CD8-positive, alpha-beta memory T cell (primary cell): ENCODE measurements at places on chromosomes 5 and 9. TPM values are rescaled to one million over a fixed set of nuclear protein-coding genes. Genes with fewer than 3 reads are reported as not detected.

The PCDHA1 gene
- not detected for total RNA-seq

The PLEKHG4B gene
- total RNA-seq = not detected

The FSD1L gene
- total RNA-seq = 3.8 TPM

The DRD1 gene
- total RNA-seq = not detected

The TCF7 gene
- total RNA-seq = 85.2 TPM

The PKD2L2 gene
- total RNA-seq = not detected

The ELAVL2 gene
- total RNA-seq = not detected

The SPATA31A3 gene
- not detected for total RNA-seq

The RIGI gene
- 5.9 TPM for total RNA-seq

The S1PR3 gene
- total RNA-seq = 0.80 TPM

The PCDHGB1 gene
- total RNA-seq = not detected

The NSG2 gene
- not detected for total RNA-seq

The STPG3 gene
- 0.27 TPM for total RNA-seq

The PPP2R2B gene
- total RNA-seq = 2.3 TPM

The PCDHGA9 gene
- total RNA-seq = not detected

The C7 gene
- total RNA-seq = not detected

GRCh38 chr9:129131300-129132145 is 20.3 kb downstream of the PTPA start:
- DNase-seq = peak; percentile 87

GRCh38 chr5:157324237-157324636 is 58.3 kb downstream of the CYFIP2 start:
- DNase-seq = no peak

DNA sequence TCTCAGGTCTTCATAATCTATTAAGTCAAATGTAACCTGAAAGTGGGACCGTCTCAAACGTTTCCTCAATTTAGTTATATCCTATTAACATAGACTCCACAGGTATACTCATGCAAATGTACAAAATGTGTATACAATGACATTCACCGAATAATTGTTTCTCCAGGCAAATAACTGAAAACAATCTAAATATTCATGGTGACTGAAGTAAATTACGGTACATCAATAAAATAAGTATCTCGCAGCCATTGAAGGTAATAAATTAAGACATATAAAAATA is 482 bp downstream of the IARS1 start:
- no peak for DNase-seq

- DNase-seq = no peak
These were observed 7.5 kb downstream of the KIAA1958 start for GRCh38 chr9:112494153-112494552.

DNA sequence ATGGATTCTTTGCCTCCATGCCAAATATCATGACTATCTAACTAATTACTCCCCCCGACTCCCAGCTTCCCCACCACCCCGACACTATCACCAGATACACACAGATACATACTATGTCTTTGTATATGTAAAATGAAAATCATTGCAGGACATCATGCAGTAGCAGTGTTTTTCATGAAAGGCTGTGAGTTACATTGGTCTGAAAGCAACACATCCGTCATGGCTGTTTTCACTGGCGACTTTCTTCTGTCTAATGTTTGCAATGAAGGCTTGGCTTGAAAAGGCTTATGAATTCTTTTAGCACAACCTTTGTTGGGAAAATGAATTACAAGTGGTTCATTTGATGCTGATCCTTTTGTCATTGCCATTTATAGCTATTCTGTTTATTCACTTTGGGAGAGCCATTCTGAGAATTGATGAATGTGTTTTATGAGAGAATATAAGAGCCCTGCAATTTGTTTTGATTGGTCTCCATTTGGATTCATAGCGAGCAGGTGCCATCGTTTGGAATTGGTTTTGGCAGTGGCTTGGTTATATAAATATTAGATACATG is 103.4 kb downstream of the PIP5K1B start:
- DNase-seq = no peak

GRCh38 chr9:90909225-90909624 is 107.6 kb downstream of the SYK start:
- no peak for DNase-seq

DNA sequence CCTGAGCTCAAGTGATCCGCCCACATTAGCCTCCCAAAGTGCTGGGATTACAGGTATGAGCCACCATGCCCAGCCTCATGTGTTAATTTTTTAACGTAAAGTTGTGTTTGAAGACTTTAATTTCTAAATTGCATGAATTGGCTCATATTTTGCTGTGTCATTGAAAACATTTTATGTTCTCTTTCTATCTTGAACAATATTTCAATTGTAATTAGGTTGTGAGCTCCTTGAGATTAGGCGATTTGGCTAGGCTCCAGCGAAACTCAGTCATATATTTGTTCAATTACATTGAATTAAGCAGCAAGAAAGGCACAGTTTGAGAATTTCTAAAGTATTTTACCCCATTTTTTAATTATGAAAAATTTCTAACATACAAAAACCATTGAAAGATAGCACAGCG is 34.0 kb downstream of the GAPVD1 start:
- DNase-seq = no peak

DNA sequence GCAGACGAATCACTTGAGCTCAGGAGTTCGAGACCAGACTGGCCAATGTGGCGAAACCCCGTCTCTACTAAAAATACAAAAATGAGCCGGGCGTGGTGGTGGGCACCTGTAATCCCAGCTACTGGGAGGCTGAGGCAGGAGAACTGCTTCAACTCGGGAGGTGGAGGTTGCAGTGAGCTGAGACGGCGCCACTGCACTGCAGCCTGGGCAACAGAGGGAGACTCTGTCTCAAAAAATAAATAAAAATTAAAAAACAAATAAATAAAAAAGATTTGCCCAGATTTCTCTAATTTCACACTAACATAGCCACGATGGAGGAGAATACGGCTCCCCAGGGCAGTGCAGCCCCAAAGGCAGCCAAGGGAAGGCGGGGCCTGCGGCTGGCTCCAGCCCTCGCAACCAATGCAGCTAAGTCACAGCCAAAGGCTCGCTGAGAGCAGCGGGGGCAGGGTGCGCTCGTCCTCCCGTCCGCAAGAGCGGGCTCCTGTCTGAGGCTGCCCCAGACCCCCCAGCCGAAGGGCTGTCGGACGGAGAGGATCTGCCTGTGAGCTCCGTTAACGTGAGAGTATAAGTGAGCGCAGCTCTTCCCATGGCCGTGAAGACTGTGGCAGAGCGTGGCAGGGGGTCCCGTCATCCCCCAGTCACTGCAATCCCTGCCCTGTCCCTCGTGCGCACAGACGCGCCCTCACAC is 43.5 kb downstream of the SLC12A7 start:
- no peak for DNase-seq

- DNase-seq = no peak
These were observed 117.8 kb downstream of the ERCC6L2 start for GRCh38 chr9:95993337-95993736.

DNA sequence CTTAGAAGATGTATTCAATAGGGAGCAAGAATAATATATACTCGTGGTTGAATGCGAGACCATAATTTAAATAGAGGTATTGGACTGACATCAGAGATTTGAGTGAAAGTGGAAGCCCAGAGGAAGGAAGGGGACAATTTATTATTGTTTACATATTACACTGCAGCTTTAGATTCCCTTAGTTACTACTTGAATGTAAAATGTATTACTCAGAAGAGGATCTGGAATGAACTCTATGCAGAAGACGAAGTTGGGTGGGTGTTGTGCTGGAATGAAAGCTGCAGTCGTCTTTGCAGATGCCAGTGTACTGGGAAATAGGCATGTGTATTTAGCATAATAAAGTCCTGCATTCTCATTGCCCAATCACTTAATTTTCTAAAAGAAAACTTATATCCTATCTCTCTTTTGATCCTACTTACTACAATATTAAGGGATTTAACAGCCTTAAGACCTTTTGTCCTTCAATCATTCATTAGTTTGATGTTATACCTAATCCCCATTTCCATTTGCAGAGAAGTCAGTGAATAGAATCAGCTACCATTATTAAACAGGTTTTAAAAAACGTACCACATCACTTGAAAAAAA is 570.7 kb upstream of the WWC1 start:
- no peak for DNase-seq

- no peak for DNase-seq
These were observed 614.5 kb downstream of the HINT1 start for GRCh38 chr5:130550562-130550928.

DNA sequence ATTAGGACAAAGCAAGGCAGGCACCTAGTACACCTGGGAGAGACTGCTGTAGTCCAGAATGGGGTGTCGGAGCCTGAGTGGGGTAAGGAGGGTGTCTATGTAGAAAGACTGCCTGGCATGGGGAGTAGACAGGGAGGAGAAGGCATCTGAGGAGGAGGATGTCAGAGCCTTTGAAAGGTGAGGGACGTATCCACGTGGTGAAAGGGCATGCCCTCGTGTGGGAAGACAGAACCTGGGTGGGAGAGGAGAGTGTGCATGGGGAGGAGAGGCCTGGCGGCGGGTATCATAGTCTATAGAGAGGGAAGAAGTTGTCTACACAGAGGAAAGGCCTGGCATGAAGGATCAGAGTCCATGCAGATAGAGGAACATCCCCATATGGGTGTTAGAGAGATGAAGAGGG is 91.8 kb downstream of the NDFIP1 start:
- DNase-seq = no peak

DNA sequence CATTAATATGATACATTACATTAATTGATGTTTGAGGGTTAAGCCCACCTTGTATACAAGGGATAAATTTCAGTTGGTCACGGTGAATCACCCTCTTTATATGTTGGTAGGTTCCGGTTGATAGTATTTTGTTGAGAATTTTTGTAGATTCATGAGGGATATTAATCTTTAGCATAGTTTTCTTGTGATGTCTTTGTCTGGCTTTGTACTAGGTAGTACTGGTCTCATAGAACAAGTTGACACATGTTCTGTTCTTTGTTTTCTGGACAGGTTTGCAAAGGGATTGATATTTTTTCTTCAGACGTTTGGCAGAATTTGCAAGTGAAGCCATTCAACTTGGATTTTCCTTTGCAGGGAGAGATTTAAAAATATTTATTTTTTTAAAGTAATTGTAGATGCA is 49.1 kb upstream of the CLK4 start:
- no peak for DNase-seq

DNA sequence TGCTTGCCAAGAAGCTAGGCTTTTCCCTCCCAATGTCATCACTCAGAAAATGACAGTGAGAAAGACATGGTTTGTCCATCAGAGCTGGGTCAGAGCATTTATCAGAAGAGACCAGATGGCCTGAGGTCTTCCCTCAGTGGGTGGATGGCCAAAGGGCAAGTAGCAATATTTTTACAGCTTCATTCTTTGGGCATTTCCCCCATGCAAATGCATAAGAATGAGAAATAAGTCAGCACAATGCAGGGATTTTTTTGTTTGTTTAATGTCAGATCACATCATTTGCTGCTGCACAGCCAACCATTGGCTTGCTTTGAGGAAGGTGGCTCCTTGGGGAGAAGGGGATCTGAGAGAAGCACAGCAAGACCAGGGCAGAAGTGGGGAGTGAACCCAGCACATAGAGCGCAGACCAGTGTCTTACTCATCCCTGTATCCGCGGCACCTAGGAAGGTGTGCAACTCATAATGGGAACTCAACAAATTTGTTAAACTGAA is 209.6 kb downstream of the SEMA6A start:
- no peak for DNase-seq

DNA sequence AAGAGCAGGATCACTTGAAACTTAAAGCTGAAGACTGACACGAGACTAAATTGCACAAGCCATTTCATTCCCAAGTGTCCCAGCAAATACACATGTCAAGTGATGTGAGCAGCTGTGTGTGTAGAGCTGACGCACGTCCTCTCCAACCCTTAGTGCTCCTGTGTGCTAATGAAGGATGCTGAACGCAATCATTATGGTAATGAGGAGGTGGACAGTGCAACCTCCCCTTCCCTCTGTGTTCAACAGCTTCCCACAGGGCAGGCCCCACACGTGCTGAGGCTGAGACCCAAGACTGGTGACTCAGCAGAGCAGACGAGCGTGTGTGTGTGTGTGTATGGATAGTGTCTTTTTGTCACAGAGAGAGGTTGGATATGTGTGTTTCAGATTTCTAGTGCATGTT is 702.1 kb downstream of the SEMA5A start:
- no peak for DNase-seq

DNA sequence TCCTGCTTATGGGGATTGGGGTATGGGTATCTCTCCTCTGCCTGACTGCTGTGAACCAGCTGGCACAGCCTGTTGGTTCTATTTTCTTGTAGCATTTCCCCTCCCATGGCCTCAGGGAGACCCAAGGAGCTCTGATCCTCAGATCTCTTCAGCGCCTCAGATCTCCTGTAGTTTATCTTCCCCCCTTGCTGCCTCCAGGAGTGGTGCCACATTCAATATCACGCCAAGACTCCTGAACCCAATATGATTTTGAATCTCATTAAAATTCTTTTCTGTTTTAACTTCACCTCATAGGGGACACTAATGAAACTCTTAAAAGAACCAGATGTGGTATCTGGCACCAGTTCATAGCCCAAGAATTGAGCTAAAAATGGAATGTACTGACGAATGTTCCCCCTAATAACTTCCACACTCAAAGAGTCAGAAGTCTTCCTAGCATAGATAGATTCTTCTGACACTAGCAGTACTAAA is 59.6 kb upstream of the LIFR start:
- no peak for DNase-seq

GRCh38 chr9:130462685-130463540 is 18.2 kb downstream of the ASS1 start:
- DNase-seq = no peak

DNA sequence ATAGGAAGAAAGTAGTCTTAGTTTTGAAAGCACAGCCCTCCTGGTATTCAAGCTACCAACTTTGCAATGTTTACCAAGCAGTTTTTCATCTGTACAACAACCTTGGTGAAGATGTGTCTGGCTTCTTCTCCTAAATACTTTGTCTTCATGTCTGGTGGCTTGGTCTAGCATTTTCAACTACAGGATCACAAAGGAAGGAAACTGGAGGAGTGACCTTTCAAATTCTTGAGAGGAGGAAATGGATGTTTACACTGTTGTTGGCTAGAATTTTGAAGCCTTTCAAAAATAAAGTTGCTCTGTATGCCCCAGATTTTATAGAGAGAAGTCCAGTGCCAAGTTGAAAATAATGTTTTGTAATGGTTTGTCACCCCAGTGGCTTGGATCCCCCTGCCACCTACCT is 16.3 kb downstream of the PAM start:
- DNase-seq = no peak

GRCh38 chr9:76405868-76406267 is 11.6 kb upstream of the RFK start:
- no peak for DNase-seq

GRCh38 chr9:23319092-23319491 is 506.9 kb downstream of the ELAVL2 start:
- no peak for DNase-seq

- no peak for DNase-seq
These were observed 51.4 kb downstream of the NEURL1B start for GRCh38 chr5:172692451-172692850.

- DNase-seq = no peak
These were observed 146.9 kb upstream of the DMRT1 start for GRCh38 chr9:694403-695154.

DNA sequence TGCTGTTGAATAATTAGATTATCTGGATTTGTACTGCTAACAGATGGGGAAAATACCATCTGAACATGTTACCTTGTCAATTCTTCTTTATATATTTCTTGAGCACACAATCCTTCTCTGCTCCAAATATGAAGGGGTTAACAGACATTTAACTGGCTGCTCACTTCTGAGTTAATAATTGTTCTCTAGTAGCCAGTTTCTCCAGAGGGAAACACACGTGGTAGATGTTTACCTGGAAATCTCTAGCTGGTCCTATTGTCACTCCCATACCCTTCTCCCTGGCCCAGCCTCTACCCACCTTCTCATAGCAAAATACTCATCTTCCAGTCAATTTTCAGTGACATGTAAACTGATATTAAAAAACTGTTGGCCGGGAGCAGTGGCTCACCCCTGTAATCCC is 101.5 kb upstream of the ZNF462 start:
- DNase-seq = no peak

- no peak for DNase-seq
These were observed 24.7 kb upstream of the TMEM250 start for GRCh38 chr9:136143215-136144001.
